Adrenal gland (tissue), 19 donors: ENCODE measurements at places on chromosomes 11 and 22.
A peak's percentile ranks its signal among the peaks of the same experiment; 100 is the strongest.

GRCh38 chr11:119024430-119025098, 6.0 kb downstream of the TRAPPC4 start:
- DNase-seq: peak; percentile 60

DNA sequence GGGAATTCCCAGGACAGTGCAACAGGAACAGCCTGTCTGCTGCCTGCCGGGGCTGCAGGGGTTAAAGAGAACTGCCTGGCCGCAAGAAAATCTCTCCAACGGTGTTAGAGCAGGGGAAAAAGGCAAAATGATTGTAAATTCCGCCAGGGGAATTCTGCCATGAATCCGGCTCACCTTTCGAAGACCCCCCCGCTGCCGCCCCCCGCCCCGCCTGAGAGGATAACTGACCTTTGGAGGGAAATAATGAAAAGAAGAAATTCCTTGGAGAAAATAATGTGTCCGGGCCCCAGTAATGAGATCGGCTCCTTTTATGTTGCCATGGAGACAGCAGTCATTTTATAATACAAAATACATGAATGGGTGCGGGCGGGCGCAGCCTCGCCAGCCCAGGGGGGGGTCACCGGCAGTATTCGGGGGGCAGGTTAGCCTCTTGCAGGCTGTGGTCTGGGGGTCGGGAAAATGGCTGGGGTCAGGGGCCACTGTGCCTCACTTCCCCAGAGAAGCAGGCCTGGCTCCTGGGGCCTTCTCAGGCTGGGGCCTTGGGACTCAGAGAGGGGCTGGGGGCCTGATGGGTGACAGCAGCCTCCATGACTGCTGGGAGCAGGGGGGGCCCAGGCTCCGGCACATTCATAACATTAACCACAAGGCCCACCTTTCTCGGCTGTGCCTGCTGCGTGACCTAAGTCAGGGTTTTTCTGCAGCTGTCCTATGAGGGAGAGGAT, 228.1 kb downstream of the MN1 start:
- DNase-seq: no peak

- DNase-seq: no peak
Measured at GRCh38 chr22:38845004-38845740, 1.3 kb upstream of the NPTXR start.

GRCh38 chr22:35993048-35993714, 35.4 kb downstream of the RBFOX2 start:
- DNase-seq: no peak

- DNase-seq: no peak
Measured at GRCh38 chr11:27868226-27868625, 168.0 kb upstream of the BDNF start.

DNA sequence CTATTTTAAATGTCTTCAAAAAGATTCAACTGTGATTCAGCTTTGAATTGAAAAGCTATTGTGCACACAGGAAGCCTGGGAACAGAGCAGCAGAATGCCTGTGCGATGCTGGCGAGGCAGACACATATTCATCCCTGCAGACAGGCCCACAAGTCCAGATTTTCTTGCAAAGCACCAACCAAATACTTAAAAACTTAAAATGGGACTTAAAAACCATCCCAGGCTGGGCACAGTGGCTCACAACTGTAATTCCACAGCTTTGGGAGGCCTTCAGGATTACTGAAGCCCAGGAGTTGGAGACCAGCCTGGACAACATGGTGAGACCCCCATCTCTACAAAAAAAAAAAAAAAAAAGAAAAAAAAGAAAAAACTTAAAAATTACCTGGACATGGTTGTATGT, 122.6 kb upstream of the SERPIND1 start:
- DNase-seq: no peak

DNA sequence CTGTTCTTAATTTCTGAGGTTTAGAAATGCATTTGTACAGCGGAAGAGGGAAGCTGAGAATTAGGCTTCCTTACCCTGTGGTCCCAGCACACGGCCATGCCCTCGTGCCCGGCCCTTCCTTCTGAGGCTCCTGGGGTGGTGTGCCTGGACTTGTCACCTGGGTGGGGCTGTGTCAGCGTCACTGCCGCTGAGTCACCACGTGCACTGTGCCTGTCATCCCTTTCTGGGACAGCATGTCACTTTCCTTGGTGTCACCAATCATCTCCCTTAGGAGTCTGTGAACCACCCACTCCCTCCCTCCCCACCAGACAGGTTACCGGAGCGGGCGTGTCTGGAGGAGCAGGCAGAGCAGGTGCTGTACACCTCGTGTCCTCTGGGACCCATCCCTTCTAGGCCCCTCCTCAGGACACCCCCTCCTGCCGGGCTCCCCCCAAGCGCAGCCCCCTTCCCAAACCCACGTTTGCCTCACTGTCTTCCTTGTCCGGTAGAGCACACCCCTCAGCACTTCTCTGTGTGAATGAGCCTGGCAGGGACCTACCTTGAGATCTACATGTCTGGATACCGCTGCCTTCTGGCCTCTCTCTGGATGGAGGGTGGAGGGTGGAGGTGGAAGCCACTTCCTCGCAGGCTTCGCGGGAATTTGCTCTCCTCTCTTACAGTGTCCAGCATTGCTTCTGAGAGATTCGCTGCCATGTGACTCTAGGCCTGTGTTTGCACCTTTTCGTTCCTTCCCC, 367.6 kb downstream of the TBC1D22A start:
- no peak for DNase-seq

DNA sequence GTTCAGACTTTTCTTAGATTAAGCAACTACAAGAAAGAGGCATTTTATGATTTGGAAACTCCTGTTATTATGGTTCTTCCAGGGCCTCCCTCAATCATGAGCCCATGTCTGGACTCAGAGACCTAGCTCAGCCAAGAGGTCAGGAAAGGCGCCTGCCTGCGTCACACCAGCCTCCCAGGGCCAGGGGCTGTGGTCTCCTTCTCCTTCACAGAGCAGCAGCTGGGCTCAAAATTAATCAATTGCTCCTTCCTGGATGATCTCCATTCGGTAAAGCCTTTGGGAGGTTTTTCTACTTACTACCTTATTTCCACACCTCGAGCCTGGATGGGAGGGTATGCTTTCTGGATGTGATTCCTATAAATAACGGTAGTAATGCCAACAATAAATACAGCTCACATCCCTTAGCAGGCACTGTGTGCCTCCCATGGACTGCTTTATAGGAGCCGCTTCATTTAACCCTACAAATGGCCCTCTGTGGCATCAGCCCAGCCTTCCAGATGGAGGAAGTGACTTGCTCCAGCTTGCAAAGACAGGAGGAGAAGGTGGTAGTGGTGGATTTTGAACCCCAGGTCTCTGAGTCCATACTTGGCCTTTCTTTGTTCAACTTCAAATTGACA, 1445.6 kb downstream of the TBC1D22A start:
- peak; percentile 14 for DNase-seq

- DNase-seq: peak; percentile 63
Measured at GRCh38 chr11:12110714-12111548, 541 bp downstream of the MICAL2 start.

- DNase-seq: no peak
Measured at GRCh38 chr22:46972901-46973831, 210.7 kb downstream of the TBC1D22A start.

DNA sequence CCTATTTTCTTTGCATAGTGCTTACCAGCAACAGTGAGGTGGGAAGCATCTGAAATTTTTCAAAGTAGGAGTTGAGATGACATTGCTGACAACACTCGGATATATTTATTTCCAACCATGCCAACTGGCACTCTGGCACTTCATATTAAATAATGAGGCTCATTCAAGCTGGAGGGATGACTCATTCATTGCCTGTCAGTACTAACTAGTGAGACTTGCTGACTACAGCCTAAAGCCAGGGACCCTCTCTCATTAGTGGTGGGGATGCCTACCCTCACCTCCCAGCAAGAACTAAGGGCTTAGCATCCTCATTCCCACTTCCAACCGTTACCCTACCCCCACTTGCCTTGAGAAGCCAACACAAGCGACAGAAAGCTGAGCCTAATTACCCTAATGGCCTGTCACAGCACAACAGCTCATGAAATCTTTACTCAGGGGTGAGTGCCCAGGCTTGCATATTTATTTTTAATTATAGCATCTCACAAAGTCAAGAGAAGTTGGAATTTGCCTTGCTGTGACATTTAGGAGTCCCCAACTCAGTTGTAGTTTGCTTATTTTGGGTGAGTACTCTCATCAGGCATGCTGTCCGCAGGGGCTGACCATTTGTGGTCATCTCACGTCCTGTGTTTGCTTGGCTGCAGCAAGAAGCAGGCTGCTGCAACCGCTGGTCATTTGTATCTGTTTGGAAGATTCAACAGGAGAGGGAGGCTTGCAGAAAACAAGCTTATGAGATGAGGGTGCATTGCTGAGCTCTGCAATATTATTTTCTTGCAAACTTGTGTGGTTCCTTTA, 181.6 kb upstream of the POU2AF2 start:
- no peak for DNase-seq

- no peak for DNase-seq
Measured at GRCh38 chr11:67420147-67420645, 4.7 kb downstream of the CARNS1 start.

DNA sequence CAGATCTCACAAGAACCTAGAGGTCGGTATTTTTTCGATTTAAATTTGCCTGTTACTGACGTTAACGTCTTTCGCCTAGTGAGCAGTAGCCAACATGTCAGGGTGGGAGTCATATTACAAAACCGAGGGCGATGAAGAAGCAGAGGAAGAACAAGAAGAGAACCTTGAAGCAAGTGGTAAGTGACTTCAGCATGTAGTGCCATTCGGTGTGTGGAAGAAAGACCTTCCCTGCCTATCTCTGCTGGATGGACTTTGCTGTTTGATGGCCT, 750 bp downstream of the XRCC6 start:
- no peak for DNase-seq

DNA sequence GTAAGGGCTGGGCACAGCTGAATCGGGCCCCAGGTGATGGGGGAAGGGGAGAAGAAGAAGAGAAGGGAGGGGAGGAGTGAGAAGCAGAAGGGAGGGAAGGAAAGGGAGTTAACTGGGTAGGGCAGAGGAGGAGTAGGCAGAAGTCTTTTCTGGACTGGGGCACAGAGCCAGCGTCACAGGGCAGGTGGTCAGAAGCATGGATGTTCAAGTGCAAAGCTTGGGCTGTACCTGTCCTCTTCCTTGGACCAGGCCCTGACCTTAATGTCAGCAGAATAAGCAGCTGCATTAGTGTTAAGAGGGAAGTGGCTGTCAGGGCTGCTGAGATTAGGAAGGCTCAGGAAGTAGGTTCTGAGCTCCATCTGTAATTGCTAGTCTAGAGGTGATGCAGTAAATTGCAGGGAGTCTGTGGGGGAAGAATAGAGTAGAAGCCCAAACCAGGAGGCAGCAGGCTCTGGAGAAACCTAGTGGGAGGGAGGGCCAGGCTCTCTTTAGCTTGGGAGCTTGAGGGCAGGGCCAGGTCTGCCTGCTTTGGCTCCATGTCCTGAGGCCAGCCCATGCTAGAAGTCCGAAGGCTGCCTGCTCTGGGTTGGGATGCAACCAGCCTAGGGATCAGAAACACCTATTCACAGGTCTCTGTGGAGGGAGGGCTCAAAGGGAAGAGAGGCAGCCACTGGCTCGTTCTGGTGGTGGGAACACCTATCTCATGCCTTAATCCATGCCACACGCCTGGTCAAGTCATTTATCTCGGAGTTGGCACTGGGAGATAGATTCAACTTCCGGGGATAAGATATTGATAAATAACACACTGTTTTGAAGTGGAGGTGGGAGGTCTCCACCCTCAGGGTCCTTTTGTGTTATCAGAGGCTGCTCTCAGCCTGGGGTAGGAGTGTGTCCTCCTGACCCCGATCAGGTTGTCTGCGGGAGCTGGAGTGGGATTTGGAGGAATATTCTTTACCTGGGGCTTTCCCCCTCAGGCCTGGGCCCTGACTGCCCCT, 1.7 kb upstream of the UCP3 start:
- no peak for DNase-seq

- no peak for DNase-seq
Measured at GRCh38 chr22:49530671-49531367, 296.9 kb downstream of the BRD1 start.

DNA sequence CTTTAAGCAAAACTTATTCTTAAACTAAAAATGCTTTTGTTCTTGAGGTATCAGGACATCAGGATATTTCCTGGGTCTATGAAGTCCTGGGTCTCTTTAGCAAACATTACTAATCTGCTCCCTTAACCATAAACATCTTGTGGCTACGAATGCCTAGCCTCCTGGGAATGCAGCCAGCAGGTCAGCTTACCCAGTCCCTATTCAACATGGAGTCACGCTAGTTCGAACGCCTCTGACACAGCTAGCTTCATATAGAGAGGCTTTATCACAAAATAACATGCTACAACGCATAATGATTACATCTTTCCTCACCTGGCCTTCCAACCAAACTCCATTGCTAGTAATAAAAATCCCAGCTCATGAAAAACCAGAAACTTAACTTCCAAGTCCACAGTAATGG, 17.5 kb upstream of the FIBIN start:
- DNase-seq: no peak

GRCh38 chr11:114183044-114183511, 113.1 kb upstream of the NNMT start:
- no peak for DNase-seq

DNA sequence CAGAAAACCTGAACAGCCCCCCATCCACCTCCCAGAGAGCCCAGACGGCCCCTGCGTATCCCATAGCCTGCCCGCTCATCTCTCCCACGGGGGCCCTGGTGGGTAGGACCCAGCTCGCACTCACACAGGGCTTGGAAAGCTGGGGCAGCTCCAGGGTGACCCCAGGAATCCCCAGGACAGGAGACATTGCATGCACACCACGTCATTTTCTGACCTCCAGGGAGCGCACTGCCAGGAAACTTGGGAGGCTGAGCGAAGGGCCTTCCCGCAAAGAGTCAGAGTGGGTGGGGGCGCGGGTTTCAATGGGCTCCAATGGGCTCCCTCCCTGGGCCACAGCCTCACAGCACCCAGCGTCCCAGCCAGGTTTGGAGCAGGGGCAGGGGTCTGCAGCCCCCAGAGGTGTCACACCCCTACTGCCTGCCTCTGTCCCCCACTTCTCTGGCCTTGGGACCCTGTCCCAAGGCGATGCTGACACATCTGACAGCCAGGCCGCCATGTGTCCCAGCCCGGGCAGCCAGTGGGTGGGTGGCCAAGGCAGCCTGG, 8.2 kb upstream of the SYT8 start:
- peak; percentile 61 for DNase-seq

- no peak for DNase-seq
Measured at GRCh38 chr22:49576241-49577141, 251.2 kb downstream of the BRD1 start.

DNA sequence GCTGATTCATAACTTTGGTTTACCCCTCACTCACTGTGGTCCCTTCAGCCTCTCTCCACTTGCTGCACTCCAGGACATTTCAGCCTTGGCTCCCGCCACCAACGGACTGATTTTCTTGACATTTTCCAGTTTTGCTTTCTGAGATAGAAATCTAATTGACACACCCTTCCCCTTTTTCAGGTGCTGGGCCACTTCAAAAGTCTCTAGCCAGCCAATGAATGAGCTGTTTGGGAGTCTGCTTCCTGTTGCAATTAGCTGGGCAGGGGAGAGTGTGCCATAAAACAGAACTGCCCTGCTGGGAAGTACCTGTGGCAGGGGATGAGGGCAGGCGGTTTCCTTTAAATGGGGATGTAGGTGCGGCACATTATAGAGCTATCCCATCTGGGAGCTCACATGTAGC, 21.1 kb upstream of the PLET1 start:
- no peak for DNase-seq
